ENCODE measurements at places on chromosomes 12 and 14.

- DNase-seq, result no peak
Observed at GRCh38 chr12:18402872-18403611, 141.7 kb downstream of the PIK3C2G start.

GRCh38 chr12:106645465-106646330 lies 62.9 kb downstream of the RFX4 start:
- DNase-seq, result no peak

DNA sequence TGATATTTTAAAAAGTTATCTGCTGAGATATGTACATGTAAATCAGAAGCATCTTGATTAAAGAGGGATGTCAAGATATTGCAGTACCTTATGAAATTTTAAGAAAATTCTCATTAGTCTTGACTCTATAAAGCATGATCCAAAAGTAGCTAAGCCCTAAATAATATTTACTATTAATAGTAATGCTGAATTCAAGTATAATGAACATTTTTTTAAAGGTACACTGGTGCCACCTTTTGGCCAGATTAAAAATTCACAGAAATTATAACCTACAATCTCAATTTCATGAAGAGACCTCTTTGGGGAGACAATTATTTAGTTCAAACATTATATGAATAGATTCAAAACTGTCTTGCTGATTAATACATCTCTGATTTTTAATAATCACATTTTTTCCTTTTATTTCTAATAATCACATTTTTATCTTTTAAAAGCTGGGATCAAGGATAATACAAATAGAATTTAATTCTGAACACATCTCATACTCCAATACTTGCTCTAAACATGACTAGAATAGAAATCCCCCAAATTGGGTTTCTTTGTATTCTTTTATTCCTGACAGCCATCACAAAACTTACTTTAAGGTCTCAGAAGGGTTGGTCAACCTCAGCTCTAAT lies 13.4 kb downstream of the AKAP5 start:
- no peak for DNase-seq

DNA sequence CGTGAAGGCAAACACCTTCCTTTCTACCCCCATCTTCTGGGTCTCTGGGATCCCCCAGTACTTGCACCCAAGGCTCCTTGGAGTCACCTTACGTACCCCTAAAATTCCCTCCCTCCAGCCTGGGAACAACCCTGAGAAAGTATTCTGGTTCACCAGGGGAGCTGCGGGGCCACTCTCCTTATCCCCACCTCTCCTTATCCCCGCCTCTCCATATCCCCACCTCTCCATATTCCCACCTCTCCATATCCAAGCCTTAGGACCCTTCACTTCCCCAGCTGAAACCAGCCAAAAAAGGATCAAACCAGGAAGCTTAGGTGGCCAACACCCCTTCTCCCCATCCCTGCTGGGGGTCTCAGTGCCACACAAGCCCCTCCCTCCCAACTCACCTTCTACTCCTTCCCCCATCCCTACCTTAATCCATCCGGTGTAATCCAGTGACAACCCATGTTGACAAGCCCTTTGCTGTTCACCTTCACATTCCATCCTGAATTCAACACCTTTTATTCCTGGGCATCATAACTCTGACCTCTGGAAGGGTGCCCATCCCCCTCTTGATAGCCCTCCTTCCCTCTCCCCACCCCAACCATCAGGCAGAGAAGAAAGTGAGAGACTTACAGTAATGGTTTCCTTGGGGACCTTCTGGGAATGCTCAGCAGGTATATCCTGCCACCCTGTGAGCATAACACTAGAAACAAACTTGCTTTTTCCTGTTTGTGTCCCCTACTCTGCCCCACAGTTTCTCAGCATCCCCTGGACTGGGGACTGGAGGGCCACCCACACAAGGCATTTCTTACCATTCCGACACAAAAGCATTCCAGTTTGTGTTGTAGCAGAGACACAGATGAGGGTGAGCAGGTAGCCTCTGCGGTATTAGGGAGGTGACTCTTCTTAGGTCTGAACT lies 1.6 kb upstream of the MSI1 start:
- no peak for DNase-seq

DNA sequence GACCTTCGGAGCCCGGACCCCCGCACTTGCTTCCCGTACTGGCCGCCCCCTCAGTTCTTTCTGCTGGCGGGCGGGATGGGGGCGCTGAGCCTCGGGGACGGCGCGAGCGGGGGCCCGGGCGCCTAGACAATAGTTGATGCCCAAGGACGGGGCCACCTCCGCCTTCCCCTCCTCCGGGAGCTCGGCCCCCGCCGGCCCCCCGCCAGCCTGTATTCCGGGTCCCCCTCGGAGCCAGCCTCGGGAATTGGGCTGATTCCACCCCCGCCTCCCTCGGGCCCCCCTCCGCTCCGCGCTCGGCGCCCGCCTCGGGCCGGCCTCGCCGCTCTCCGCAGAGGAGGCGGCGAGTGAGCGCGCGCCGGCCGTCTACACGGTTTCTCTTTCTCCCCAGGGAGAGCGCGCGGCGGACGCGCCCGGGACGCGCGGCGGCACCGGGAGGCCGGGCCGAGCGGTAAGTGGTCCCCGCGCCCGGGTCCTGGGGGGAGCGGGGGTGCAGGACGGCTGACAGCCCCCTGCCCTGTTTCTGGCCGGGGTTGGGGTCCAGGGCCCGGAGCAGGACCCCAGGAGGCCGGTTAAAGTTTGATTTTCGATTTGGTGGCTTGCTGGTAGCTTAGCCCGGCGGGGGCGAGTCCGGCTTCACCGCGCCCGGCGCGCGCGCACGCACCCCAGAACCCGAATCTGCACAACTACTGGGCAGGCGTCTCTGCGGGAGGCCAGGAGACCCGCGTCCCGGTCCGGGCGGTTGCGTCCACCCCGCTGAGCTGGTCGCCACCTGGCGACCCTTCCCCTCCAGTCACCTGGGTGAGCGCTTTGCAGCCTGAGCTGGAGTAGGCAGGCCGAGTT lies 413.7 kb downstream of the PCNX1 start:
- DNase-seq, result peak; percentile 3

DNA sequence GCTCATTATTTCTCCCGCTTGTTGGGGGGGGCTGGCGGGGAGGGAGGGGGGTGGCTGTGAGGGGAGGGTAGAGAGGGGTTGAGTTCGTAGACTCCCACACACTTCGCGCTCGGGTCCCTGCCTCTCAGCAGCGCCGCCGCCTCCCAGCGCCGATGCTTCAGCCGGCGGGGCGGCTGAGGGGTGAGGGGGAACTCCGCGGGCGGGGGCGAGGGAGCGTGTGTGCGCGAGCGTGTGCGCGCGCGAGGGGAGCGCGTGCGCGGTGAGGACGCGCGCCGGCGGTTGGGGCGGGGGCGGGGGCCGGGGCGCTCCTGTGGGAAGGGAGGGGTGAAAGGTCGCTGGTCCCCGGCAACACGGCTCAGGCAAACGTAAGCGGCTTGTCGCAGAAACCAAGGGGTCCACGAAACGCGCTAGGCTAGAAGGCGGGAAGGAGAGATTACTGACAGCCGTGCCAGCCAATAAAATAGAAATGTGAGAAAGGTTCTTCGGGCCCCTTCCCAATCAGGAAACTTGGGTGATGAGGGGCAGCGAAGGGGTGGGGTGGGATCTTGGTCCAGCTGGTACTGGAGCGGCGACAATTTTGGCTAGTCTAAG lies 343 bp upstream of the NOVA1 start:
- no peak for DNase-seq

DNA sequence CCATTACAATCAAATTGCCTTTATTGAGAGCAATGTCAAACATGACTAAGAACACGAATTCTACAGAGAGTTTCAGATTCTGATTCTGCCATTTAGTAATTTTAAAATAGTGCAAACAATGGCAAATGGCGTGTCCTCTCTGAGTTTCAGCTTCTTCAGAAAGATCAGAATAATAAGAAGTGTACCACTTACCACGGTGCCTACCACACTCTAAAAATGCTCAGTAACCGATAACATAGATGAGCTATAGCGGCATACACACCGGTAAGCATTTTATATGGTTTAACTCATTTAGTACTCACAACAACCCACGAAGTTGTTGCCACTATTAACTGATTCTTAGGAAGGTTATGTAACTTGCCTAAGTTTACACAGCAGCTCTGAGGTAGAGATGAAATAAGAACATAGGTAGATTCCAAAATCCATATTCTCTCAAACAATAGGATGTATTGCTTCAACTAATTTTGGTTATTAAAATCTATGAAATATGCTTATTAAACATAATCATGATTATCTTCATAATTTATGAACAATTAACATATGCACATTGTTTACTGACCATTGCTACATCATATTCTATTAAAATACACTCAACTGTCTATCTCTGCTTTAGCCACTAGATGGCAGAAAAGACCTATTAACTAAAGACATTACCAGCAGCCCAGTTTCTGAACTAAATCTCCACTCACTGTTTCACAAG lies 38.3 kb downstream of the SLC6A15 start:
- no peak for DNase-seq

GRCh38 chr14:39740454-39740853 lies 308.2 kb upstream of the FBXO33 start:
- no peak for DNase-seq

DNA sequence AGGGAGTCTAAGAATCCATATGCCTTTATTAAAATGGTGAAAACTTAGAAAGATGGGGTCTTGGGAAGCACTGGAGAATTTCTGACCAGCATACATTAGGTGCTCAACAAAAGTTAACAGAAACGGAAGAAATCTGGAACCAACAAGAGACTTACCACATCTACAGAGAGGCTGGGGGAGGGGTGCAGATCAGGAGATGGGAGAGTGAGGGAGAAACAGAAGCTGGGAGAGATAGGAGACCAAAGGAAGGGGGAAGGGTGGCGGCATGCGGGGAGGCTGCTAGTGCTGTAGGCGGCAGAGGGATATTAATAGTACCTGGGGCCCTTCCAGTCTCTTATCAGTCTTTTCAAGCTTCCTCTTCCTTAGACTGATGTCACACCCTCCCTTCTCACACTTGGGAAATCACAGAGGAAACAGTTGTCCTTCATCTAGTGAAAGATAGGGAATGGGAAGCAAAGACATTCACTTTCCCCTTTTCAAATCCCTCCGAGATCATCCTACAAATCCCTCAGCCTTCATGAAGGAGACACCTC lies 18.1 kb downstream of the ZBTB39 start:
- DNase-seq, result no peak

DNA sequence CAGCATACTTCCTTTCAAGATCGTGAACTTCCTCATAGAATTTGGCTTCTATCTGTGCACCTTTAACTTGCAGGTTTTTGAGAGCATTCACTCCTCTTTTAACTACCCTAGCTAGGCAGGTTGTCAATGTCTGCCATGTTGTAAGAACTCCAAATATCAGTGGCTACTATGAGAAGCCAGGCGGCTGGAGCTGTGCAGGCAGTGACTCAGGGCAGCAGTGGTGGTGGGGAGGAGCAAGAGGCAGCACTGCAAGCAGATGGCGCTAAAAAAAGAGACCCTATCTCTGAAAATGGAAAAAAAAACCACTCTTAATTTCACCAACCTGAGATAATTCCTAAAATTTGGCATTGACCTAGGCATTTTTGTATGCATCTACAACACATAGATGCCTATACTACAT lies 28.5 kb downstream of the YARS2 start:
- DNase-seq, result no peak
